Stimulated activated CD4-positive, alpha-beta T cell treated with anti-CD3 and anti-CD28 coated beads, Interleukin-2, amount 100 ng/mL, for 24 hours (primary cell): ENCODE measurements at places on chromosomes 16 and 17.

DNA sequence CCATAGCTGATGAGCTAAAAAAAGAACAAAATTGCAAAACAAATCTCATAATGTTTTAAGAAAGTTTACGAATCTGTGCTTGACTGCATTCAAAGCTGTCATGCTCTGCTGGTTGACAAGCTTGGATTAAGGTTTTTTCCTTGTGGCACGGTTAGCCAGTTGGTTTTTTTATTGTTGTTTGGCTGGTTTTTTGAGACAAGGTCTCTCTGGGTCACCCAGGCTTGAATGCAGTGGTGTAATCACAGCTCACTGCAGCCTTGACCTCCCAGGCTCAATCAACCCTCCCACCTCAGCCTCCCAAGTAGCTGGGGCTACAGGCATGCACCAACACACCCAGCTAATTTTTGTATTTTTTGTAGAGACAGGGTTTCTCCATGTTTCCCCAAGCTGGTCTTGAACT lies 45.7 kb downstream of the PHKB start:
- no peak for DNase-seq

GRCh38 chr17:73792994-73793393 lies 148.7 kb upstream of the SDK2 start:
- no peak for DNase-seq

DNA sequence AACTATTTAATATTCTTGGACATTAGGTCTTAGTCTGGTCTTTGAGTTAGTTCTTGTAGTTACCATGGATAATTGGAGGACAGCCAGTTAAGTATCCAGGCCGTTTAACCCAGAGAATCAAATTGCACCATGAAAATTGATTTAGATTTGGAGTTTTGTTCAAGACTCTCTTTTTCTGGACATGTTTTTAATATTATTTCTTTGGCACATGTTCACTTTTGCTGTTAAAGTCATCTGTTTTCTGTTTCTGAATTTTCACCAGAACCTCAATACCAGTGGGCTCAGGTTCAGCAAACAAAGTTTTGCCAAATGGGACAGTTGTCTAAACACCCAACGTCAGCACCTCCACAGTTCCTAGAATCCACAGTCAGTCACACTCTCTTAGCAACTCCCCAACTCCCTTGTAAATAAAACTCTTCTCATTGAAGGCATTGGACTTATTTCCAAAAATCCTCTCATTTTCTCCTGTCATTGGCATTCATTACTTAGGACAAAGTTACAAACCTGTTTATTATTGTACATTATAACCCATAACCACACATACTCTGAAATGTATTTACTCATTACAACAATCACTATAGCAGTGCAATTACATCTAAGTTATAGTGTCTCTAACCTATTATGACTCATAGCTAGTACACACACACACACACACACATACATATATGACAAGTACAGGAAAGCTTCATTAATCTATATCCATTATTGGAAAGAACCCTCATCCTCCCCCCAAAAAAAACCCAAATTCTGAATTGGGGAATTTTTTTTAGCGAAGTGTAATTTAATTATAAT lies 33.5 kb upstream of the DNAH9 start:
- DNase-seq, result no peak

GRCh38 chr17:40326014-40326831 lies 17.2 kb downstream of the RARA start:
- DNase-seq, result no peak

- DNase-seq, result peak; percentile 52
These were observed 15.9 kb upstream of the FBXO47 start for GRCh38 chr17:38982858-38983746.

DNA sequence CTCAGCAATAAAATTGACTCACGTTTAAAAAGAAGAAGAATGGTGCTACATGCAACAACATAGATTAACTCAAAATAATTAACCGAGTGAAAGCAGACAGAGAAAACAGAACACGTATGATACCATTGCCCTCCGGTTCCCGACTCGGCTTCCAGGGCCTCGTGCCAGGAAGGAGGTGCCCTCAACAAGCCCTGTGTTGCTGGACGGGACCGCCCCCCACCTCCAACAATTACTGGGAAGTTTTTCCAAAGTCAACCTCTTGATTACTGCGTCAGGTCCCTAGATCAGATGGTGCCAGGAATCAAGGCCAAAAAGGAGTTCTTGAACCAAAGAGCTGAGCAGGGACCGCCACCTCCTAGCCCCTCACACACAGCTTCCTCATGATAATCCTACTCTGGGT lies 20.4 kb downstream of the DNAH17 start:
- no peak for DNase-seq

DNA sequence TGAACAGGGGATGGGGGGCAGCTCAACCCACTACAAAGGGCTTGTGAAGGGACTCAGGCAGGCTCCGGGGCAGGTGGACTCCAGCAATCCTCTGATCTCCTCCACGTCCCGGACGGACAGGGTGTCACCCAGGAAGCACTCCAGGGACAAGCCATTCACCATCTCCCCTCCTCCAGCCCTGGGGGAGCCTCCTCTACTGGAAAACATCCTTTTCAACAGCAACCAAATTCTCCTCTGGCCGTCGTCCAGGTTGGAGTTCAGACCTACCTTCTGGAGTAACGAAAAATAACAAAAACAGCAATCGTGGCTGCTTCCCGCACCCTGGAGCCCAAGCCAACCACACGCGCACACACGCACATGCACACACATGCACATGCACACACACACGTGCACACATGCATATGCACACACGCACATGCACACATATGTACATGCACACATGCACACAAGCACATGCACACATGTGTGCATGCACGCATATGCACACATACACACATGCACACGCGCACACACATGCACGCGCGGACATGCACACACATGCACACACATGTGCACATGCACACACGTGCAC lies 8.9 kb upstream of the RBFOX3 start:
- no peak for DNase-seq

DNA sequence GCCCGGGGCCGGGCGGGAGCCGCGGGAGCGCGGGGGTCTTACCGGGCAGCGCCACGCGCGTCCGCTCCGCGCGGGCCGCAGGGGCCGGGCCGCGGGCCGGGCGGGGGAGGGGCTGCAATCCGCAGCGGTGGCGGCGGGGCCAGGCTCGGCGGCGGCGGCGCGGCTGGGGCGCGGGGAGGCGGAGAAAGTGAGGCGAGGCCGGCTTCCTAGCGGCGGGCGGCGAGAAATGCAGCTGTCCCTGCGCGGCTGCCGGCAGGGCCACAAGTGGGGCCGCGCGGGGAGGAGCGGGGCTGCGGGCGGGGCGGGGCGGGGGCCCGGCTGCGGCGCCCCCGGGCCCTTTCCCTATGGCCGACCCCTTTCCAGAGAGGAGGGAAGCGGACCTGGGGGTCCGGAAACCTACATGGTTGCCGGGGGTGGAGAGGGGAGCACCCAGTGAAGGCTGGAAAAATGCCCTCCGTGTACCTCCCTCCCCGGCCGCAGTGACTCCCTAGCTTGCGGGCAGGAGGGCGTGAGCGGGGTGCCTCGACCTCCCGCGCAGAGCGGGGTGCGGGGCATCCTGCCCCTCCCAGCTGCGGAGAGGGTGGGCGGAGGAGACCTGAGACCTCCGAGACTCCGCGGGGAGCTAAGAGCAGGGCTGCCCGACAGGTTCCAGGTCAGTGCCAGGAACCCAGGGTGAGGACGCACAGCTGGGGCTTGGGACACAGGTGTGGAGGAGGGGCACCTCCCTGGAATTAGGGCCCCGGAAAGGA lies at the start of gene CUEDC1:
Gene CUEDC1 (minus strand): TSS at position 230 of the 749 bp plus-strand sequence. CDS start 69,848 bp downstream, outside the sequence.
- peak; percentile 72 for DNase-seq

- DNase-seq, result no peak
These were observed 153.5 kb upstream of the CIBAR2 start for GRCh38 chr16:85265810-85266209.

DNA sequence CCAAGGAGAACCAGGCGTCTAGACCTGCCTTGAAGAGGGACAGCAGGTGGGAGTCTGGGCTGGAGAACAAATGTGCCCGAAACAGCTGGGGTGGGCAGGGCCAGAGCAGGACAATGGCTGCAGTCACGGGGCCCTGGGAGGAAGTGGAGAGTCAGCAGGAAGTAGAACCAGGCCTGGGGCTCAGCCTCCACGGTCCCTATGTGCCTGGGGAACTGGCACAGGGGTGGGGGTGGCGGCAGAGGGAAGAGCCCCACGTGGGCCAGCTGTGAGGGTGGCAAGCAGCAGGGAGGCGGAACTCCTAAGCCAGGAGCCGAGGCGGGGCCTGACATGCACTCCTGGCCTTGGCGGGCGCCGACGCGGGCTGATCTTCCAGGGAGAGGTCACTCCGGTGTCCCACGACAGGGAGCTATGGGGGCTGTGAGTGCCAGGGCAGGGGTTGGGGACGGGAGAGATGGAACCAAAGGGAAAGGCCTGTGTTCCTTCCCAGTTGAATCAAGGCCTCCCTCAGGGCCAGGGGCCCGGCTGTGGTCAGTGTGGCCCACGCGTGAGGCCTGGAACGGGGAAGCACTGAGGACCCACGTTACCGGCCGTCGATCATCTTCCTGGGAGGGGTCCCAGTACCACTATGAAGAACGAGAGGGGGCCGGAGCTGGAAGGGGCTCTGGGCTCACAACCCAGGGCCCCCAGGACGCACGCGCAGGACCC lies 42.7 kb downstream of the TIMM22 start:
- DNase-seq, result no peak

DNA sequence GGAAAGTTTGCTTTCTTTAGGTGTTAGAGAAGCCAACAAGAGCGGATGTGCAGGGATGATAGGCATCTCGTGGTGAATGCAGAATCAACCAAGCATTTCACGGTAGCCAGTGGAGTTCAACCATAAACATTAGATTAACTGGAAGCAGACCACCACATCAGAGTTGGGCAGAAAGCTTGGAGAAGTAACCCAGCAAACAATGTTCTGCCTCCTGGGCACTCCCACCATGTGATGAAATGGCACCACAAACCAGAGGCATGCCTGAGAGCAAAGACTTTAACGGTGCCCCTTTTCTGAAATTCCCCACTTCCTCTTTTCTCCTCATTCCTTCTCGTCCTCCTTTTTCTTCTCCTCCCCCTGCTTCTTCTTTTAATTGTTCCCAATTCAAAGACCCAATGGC lies 193.5 kb upstream of the ANKFN1 start:
- DNase-seq, result no peak

GRCh38 chr17:63452046-63452961 lies 6.2 kb upstream of the CYB561 start:
- no peak for DNase-seq

GRCh38 chr17:68334393-68334792 lies 43.1 kb downstream of the ARSG start:
- DNase-seq, result no peak

DNA sequence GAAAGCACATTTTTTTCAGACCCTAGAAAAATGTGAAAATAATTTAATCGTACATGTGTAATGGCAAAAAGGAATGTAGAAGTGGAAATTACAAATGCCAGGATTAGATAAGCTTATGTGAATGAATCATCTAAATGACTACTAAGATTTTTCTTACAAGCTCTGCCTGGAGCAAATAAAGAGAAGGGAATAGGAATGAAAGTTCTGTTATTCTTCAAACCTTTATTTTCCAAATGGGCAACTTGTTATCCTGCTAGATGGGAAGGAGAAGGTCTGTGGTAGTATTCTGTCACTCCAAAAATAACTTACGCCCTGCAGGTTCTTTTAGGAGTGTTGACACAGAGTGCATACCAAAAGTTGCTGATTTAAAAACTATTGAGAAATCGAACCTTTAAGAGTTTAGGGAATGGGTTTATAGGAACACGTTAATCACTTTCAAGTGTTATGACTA lies 9.7 kb downstream of the CTCF start:
- DNase-seq, result no peak

- peak; percentile 28 for DNase-seq
These were observed 10.7 kb upstream of the ZNF19 start for GRCh38 chr16:71499775-71500364.

DNA sequence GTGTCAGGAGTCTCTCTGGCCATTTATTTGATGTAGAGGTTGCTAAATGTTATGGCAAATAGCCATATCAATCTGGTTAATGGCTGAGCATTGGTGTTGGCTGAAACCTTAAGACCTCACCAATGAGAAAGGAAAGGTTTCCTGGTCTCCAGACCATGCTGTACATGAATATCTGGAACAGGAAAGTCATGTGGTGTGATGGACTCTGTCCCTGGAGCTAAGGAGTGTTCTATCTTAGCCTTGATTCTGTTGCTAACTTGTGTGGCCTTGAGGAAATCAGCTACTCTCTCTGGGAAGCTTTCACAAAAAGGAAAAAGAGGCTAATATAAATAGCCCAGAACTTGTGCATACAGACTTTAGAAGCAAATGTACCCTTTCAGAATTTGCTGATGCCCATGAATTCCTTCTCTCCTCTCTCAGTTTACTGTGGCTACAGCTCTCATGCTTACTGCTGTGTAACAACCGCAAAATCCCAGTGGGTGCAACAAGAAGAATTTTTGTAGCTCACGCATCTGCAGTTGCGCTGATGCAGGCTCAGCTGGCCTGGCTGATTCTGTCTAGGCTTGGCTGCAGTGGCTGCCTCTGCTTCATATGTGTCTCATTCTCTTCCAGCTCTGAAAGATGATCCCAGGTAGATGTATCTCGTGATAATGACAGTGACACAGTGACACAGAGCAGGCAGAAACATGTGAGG lies 287.5 kb downstream of the NPIPA8 start:
- no peak for DNase-seq

- DNase-seq, result no peak
These were observed 45.9 kb upstream of the GNAO1 start for GRCh38 chr16:56145369-56145768.

GRCh38 chr16:16073891-16074881 lies 124.8 kb downstream of the ABCC1 start:
- DNase-seq, result no peak

GRCh38 chr17:45409659-45410076 lies 23.0 kb downstream of the ARHGAP27 start:
- DNase-seq, result no peak

DNA sequence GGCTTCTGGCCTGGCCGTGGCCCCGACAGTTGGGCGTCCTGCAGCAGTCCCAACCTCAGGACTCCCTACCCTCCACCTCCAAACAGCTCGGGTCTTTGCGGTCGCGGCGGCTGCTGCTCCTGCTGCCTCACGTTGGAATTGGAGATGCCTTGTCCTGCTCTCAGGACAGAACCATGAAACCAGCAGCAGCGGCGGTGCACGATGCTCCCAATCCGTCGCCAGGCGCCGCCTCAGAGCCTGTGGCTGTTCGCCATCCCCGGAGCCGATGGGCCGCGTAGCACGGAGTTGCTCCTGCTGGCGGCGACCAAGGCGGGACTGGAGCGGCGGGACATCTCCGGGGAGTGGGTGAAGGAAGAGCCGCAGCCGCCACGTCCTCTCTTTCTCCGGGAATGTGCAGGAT lies 1965.9 kb downstream of the TP53TG3F start:
- DNase-seq, result no peak

GRCh38 chr17:81039854-81040758 lies 5.2 kb downstream of the BAIAP2 start:
- DNase-seq, result no peak

DNA sequence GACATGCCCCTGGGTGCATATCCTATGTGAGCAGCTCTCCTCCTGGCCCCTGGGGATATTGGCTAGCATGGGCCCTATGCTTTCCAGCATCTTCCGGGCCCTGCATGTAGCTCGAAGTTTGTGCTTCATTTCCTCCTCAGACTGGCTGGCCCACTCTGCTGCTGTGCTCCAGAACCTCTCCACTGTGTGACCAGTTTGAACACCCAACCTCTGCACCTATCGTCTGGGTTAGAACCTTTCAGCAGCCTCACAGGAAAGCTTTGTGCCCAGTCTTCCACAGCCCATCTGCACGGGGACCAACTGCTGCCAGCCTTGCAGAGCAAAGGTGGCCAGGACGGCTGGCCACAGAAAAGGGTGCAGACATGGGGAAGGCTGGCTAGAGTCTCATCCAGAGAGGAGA lies 10.2 kb upstream of the CLEC18B start:
- no peak for DNase-seq

GRCh38 chr16:82808036-82808435 lies 181.3 kb downstream of the CDH13 start:
- no peak for DNase-seq
